Right cardiac atrium (tissue), 5 donors: ENCODE measurements at places on chromosomes 6 and 20. TPM values are rescaled to one million over a fixed set of nuclear protein-coding genes. Genes with fewer than 3 reads are reported as not detected.

- no peak for DNase-seq
Observed at GRCh38 chr6:11194356-11195218, 37.9 kb downstream of the NEDD9 start.

- DNase-seq = no peak
Observed at GRCh38 chr6:20542927-20543602, 8.8 kb downstream of the CDKAL1 start.

GRCh38 chr6:84052883-84053241 lies 19.3 kb downstream of the MRAP2 start:
- DNase-seq = no peak

GRCh38 chr6:106913676-106914280 lies 60.8 kb downstream of the CD24 start:
- no peak for DNase-seq

- DNase-seq = no peak
Observed at GRCh38 chr20:29741594-29741893, 1515.9 kb upstream of the DEFB115 start.

Gene TRIM10
- total RNA-seq = not detected

- DNase-seq = no peak
Observed at GRCh38 chr6:158047563-158048323, 66.1 kb downstream of the SYNJ2 start.

DNA sequence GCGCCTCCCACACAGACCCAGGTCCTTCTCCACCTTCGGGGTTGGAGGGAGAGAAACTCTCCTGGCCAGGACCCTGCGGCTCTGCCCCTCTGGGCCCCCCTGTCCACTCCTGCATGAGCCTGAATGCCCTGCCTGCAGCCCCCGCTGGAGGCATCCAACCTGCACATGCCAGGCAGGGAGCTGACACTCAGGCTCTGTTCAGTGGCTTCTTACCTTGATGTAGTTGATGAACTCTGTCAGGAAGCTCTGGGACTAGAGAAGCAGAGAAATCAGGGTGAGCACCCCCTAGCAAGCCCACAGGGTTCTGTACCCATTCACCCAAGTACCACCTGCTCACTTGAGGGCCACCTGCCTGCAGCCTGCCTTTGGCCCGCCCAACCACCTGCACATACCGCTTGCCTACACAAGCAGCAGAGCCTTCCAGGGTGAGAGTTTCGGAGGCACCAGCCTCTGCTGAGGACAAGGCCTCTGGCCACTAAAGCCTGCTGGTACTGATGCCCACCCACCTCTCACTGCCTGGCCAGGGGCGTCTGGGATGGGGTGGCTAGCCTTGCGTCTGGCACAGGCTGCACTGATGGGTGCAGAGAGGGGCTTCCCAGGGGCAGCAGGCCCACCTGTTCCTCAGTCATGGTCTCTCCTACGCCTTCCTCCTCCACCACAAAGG lies 9.7 kb downstream of the DDRGK1 start:
- DNase-seq = no peak

- no peak for DNase-seq
Observed at GRCh38 chr6:78700991-78701390, 166.4 kb upstream of the IRAK1BP1 start.

- DNase-seq = peak; percentile 96
Observed at GRCh38 chr6:30686009-30686907, at the start of gene PPP1R18. Gene PPP1R18 (minus strand): TSS chr6:30686645. CDS start chr6:30686018, 627 bp downstream.

DNA sequence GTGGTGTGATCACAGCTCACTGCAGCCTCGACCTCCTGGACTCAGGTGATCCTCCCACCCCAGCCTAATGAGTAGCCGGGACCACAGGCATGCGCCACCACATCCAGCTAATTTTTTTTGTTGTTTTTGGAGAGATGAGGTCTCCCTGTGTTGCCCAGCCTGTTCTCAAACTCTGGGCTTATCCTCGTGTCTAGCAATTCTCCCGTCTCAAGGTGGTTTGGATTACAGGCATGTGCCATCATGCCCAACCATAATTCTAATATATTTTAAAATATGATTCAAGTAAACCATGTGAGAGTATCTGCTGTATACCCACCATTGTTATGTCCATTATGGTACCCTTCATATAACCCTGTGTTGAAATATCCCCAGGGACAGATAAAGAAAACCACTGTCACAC lies 60.3 kb upstream of the C20orf144 start:
- no peak for DNase-seq

- no peak for DNase-seq
Observed at GRCh38 chr6:118656847-118657451, 5.6 kb upstream of the CEP85L start.

Gene SLC4A11
- total RNA-seq = 0.29 TPM

DNA sequence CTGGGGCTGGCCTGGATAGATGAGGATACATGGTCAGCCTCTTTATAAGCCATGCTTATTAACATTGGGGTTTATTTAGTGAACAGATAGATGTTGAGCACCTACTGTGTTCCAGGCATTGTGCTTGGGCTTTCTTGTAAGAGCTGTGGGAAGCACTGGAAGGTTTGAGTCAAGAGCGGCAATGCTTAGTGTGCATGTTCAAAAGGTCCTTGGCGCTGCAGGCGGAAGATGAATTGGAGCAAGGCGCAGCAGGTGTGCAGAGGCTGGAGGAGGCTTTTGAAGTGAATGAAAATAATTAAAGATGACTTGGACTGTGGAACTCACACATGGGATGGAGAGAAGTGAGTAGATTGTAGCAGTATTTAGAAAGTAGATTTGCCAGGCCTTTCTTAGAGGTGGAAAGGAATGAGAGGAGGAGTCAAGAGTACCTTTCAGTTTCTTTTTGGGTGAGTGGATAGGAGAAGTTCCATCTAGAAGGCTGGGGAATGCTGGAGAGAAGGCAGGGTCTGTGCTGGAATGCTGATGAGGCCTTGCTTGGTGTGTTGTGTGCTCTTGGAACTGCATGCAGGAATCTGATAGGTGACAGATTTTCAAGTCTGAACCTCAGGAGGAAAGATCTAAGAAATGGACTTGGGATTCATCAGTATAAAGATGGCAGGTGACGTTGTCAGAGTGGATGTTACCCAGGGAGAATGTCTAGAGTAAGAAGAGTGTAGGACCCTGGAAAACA lies 26.4 kb downstream of the SNX9 start:
- DNase-seq = no peak

GRCh38 chr6:35363293-35363750 lies 21.0 kb downstream of the PPARD start:
- peak; percentile 39 for DNase-seq

DNA sequence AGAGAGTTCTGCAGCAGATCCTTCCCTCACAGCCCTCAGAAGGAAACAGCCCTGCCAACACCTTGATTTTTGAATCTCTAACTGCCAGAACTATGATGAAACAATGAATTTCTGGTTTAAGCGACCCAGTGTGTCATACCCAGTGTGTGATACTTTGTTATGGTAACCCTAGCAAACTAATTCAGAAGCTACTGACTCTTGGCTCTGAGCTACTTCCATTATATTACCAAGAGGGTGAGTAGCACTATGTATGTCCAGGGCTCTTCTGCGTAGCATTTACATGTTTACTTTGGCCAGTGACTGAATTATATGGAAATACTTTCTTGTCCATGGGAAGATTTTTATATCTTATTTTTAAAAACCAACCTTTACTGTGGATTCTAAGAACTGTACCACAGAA lies 16.7 kb downstream of the ANKRD66 start:
- no peak for DNase-seq

GRCh38 chr20:7770578-7770977 lies 169.7 kb downstream of the HAO1 start:
- no peak for DNase-seq

GRCh38 chr20:59574308-59574707 lies 30.0 kb upstream of the PHACTR3 start:
- DNase-seq = no peak

Gene MOCS1
- 20.5 TPM for total RNA-seq

Gene RIMS4
- total RNA-seq = 0.57 TPM

- no peak for DNase-seq
Observed at GRCh38 chr6:169379495-169380070, 125.9 kb upstream of the THBS2 start.

GRCh38 chr6:169990095-169991030 lies 238.9 kb downstream of the ERMARD start:
- no peak for DNase-seq

- no peak for DNase-seq
Observed at GRCh38 chr6:42740725-42741124, 5.2 kb downstream of the TBCC start.

- no peak for DNase-seq
Observed at GRCh38 chr6:30776390-30777154, 32.2 kb upstream of the IER3 start.

Gene ELOVL4
- 0.84 TPM for total RNA-seq

- DNase-seq = no peak
Observed at GRCh38 chr20:62408055-62408454, 970 bp upstream of the CABLES2 start.

- no peak for DNase-seq
Observed at GRCh38 chr20:57838670-57839151, 128.9 kb upstream of the PMEPA1 start.

DNA sequence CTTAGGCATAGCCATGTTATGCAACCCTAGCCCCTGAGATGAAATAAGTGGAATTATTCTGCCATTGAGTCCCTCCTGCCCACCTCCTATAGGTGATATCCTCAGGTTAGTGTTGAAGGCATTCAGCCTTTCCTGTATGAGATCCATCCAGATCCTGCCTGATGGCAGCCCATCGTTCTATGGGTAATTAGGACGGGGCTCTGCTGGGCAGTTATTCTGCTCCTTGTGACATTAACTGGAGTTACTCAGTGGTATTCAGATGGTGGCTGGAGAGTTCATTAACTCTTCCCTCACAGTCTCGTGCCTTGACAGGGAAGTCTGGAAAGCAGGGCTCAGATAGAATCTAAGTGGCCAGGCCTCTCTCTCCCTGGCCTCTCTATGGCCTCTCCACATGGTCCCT lies 9.3 kb upstream of the GMDS start:
- DNase-seq = no peak

DNA sequence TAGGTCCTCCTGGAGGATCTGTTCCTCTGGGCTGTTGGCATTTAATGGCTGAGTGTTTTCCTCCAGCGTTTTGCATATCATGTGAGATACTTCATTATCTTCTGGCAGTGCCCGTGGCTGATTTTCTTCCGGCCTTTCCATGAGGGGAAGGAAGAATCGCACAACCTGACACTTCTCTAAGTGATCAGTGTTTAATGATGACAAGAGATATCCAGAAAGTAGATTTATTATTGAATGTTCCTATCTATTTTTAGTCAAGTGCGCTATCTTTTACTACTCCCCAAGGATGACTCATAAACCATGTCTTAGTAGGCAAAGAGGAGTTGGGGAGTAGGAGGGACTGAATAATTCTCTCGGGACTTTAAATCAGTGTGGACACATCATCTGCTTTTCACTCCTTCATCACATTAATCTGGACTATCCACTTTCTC lies 149.7 kb downstream of the PLCB4 start:
- DNase-seq = no peak

GRCh38 chr6:113564371-113565171 lies 292.6 kb upstream of the MARCKS start:
- peak; percentile 75 for DNase-seq

- DNase-seq = no peak
Observed at GRCh38 chr6:147285087-147285855, 81.1 kb downstream of the STXBP5 start.

- DNase-seq = no peak
Observed at GRCh38 chr6:5159162-5159561, 74.0 kb downstream of the PPP1R3G start.

DNA sequence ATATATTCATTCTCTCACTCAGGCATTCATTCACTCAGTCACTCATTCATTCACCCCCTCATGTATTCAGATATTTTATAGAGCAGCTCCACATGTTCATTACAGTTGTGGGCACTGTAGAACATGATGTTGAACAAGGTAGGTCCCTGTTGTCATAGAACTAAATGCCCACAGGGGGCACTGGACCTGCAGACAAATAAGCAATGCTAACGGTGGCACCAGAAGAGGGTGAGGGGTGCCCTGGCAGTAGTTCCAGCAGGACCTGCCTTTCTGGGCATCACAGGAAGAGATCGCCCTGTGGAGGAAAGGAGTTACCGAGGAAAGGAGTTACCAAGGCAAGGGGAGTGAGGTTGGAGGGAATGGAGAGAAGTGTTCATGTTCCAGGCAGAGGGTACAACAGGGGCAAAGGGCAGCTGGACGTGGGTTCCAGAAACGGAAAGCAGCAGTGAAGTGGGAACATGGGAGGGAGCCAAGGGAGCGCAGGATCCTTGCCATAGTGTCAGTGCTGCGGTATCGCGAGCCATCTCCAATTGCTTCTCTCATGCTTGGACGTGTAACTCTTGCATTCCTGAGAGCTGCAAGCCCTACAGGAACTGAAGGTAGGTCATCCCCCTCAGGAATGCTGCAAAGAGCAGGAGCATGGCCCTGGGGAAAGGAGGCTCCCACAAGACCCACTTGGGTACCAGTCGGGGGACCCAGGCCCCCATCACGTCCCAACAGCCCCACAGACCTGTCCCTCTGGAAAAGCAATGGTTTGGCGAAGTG lies 128.2 kb downstream of the EDN3 start:
- DNase-seq = no peak

DNA sequence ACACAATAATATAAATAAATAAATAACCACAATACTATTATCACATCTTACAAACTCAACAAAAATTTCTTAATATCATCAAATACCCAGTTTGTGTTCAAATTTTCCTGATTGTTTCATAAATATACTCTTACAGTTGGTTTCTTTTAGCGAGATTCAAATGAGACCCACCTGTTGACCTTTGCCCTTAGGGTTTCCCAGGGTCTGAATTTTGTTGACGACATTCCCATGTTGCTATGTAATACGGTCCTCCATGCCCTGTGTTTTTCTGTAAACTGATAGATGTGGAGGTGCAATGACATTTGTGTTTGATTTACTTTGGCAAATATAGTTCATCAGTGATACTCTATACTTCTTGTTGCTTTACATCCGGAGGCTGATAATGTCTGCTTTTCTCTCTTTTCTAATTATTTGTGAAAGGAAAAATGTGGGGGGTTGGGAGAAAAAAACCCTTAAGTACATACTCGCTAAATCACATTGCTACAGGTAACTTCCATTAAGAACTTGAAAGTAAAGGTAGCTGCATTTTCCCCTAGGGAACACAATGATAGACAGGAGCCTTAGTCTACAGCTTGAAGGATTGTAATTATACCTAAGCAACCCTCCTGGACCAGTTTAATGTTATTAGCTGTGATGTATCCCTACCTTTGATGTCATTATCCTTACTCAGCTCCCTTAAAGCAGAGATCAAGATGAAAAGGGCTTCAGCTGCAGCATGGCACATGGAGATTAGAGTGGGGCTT lies 6.6 kb downstream of the MOG start:
- DNase-seq = no peak

DNA sequence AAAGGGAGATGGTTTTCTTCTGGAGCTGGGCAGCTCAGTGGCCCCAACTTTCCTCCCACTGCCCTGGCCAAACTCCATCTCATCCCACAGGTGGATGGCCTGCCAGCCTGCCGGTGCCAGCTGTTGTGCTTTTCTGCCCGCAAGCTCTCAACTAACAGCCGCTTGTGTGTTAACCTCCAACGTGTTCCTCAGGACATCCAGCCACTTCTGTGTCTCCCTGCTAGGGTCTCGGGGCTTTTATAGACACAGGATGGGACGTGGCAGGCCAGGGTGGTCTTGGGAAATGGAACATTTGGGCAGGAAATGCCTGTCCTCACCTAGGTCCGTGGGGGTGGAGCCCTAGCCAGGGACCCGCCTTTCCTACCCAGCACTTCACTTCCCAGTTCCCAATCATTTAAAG lies 171.1 kb upstream of the RGS17 start:
- DNase-seq = no peak

Gene HCK
- 9.0 TPM for total RNA-seq

- no peak for DNase-seq
Observed at GRCh38 chr6:149138089-149138488, 179.4 kb upstream of the TAB2 start.

Gene SEL1L2
- total RNA-seq = not detected
